ENCODE measurements at places on chromosomes 3 and 15.
A peak's percentile ranks its signal among the peaks of the same experiment; 100 is the strongest.

DNA sequence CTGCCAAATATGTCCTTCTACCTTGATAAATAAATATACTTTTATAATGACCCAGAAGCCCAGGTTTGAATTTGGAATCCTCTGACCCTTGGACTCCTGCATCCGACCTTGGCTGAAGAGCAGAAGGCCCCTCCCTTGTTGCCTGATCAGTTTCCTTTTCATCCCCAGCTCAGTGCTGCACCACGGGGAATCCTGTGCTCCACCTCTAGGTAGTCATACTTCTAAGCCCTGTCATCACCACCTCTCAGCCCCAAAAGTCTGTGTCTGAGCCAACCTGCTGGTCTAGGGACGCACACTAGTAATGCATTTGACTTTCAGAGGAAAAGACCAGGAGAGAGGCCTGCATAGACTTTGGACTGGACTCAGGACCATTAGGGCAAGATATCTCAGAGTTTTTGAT lies 310.6 kb downstream of the NLGN1 start:
- DNase-seq = no peak

DNA sequence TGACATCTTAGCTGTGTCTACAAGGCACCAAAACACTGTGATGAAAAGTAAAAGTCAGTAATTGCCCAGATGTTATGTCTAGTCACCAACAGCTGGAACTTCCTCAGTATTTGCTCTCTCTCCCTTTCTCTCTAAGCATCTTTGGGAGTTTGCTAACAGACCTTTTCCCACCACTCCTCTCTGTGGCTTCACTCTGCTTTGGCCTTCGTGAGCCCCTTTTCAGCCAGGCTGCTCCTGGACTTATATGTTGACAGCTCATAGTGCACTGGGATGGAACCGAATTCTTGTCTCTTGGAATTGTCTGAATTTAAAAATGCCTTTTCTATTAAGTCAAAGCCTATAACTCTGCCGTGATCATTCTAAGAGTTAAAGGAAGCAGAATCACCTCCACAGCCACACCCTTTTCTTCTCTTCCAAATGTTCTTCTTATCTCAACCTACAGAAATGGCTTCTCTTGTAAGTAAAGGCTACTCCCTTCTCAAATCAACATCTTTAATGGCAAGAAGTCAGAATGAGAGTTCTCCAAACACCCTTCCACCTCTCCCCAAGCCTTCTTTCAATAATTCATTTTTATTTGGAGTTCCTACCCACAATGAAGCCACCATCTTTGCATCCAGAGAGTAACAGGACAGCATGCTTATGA lies 17.2 kb upstream of the FOXP1 start:
- DNase-seq = no peak

DNA sequence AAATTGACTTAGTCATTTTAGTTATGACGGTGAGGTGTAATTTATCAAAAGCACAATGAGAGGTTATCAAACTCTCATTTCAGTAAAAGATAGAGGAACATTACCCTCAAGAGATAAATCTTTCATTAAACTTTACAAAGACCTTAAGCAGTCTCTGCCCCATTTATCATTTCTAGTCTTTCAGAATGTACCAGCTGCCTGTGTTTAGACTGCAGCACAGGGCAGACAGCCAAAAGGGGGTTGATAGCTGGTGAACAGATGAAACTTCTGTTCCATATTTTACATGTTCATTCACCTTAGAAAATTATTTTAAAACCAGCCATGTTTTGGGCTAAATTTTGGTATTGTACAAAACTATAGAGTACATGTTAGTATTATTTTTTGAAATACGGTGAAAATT lies 514.6 kb upstream of the CNTN3 start:
- DNase-seq = no peak

- no peak for DNase-seq
Measured at GRCh38 chr3:134650431-134651346, at the start of gene KY. Gene KY, minus strand, starts transcription at chr3:134651022. Its CDS starts 62 bp downstream, at chr3:134650960.

GRCh38 chr15:31207246-31207645 lies 105.7 kb upstream of the TRPM1 start:
- DNase-seq = no peak

GRCh38 chr15:95520511-95520910 lies 810.0 kb upstream of the NR2F2 start:
- no peak for DNase-seq

GRCh38 chr15:89002281-89002761 lies 85.9 kb upstream of the ABHD2 start:
- peak; percentile 88 for DNase-seq

All from HFFc6 (cell line).